ENCODE measurements at places on chromosomes 2 and 18.

GRCh38 chr2:219684721-219685689, 57.6 kb downstream of the SLC4A3 start:
- peak; percentile 85 for ATAC-seq

DNA sequence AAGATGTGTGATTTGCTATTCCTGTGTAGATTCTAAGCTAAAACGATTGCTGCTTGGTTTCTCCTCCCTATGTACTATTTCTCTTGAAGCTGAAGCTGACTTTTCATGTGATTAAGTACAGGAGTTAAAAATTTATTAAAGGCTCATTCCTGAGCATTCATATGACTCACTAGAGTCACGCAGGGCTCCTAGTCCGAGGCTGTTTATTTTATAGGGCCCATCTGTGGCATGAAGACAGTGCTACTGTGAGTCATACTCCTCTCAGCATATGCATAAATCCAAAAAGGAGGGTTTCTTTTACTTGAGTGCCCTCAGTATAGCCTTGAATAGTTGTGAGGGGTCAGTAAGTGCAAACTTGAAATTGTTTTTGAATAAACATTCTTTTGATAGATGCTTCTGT, 378.8 kb downstream of the PTPRM start:
- ATAC-seq = no peak

DNA sequence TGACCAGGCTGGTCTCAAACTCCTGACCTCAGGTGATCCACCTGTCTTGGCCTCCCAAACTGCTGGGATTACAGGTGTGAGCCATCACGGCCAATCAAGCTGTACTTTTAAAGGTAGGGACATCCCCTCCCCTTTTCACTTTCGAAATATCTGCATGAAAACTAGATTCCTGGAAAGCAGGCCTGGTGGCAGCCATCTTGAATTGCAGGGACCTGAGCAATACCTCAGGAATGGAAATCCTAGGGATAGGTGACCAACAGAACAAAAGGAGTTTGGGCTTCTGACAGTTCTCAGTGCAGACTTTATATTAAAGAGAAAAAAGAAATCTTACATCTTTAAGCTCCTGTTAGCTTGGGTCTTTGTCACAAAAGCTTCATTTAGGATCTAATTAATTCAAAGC, 62.6 kb downstream of the KLF7 start:
- no peak for ATAC-seq

- ATAC-seq = no peak
Measured at GRCh38 chr2:20575414-20575813, 75.5 kb downstream of the HS1BP3 start.

DNA sequence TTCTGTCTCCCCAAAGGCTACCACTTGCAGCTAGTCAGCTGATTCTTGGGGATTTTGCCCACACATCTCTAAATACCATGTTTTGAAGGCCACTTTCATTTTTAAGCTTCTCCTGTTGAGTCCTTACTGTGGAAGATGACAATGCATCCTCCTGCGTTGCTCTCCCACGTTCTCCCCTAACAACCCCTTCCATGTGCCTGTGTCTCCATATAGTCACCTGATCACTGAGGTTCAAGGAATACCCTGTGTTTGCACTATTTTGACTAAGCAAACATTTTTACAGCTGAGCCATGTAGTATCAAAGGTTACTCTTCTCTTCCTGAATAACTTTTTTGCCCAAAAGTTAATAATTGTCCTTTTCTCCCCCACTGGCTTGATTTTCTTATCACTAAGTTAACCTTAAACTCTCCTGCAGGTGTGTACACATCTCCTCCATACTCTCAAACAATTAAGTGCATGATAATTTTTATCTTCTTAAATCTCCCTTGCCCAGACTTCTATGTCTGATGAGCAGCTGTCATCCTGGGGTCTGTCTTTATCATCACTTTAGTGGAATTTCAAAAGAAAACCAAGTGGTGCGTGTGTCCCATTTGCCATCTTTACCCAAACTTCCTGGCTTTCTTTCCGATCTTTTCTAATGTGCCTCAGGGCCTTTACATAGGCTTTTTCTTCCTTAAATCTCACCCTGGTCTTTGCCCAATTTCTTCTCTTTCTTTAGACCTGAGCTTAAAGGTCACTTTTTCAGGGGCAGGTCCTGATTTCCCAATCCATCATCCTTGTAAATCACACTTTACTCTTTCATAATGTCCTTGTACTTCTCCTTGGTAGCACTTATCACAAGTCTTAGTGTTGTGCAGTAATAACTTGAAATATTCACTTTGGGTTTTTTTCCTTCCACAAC, 85.2 kb upstream of the SPATS2L start:
- ATAC-seq = no peak

DNA sequence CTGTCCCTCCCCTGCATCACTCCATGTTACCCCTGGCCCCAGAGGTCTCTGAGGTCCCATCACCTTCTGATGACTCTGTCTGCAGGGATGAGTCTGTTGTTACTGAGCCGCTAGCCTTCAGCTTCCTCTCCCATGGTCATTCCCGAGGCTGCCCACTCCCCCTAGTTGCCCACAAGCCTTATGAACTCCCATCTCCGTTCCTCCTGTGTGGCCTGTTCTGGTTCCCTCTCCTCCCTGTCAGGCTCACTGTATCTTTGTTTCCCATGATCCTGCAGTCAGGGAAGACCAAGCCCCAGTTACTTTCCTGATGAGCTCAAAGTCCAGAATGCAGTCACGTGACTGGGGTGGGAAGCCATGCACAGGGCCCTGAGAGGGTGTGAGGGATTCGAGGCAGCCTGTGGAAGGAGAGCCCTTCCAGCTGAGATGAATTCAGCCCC, 39.5 kb downstream of the INPP4A start:
- no peak for ATAC-seq

GRCh38 chr2:176098366-176099158, 1.0 kb upstream of the HOXD12 start:
- ATAC-seq = no peak

DNA sequence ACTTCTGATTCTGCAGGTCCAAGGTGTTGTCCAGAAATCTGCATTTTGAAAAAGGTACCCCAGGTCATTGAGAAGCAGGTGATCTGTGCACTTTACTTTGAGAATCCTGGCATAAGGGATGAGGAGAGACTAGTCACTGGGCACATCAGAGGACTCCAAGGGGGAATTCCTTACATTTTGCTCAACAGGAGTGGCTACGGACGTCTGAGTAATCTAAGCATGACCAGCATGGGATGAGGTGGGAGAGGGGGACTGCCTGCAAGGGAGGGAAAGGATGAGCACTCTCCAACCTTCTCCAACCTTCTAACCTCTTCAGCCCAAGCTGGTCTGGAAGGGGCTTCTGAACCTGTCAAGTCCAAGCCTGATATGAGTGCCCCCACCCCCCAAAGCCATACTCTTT, 55.5 kb downstream of the MARCHF4 start:
- ATAC-seq = no peak

GRCh38 chr2:159853101-159853500, 55.1 kb upstream of the CD302 start:
- ATAC-seq = no peak
